Dorsolateral prefrontal cortex (tissue), 122 donors: ENCODE measurements at places on chromosomes 6 and 20.

- no peak for DNase-seq
Observed at GRCh38 chr6:30044630-30045029, 16.4 kb upstream of the POLR1H start.

GRCh38 chr6:168047841-168048723 lies 30.9 kb downstream of the FRMD1 start:
- DNase-seq = peak; percentile 77

GRCh38 chr6:52416629-52417151 lies 3.5 kb upstream of the EFHC1 start:
- peak; percentile 21 for DNase-seq

- no peak for DNase-seq
Observed at GRCh38 chr6:12943549-12943948, 227.0 kb downstream of the PHACTR1 start.

GRCh38 chr6:169229615-169230321 lies 23.9 kb downstream of the THBS2 start:
- no peak for DNase-seq

DNA sequence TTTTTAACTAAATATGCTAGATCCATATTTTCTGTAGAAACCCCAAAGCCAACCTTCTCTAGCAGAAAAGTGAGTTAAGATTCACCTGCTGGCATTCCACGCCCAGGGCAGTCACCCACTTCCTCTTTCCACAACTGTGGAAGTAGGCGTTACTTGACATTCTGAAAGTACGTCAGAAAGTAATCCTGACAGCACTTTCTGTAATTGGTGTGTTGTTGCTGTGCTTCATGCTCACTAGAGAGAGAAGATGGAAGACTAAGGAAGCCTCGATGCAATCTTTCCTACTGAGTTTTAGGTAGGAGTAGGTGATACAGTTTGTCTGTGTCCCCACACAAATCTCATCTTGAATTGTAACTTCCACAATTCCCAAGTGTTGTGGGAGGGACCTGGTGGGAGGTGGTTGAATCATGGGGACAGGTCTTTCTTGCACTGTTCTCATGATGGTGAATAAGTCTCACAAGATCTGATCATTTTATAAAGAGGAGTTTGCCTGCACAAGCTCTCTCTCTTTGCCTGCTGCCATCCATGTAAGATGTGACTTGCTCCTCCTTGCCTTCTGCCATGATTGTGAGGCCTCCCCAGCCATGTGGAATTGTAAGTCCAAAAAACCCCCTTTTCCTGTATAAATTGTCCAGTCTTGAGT lies 101.1 kb downstream of the MAP3K7 start:
- DNase-seq = no peak

- peak; percentile 82 for DNase-seq
Observed at GRCh38 chr6:109315341-109316110, 66.7 kb downstream of the CD164 start.

DNA sequence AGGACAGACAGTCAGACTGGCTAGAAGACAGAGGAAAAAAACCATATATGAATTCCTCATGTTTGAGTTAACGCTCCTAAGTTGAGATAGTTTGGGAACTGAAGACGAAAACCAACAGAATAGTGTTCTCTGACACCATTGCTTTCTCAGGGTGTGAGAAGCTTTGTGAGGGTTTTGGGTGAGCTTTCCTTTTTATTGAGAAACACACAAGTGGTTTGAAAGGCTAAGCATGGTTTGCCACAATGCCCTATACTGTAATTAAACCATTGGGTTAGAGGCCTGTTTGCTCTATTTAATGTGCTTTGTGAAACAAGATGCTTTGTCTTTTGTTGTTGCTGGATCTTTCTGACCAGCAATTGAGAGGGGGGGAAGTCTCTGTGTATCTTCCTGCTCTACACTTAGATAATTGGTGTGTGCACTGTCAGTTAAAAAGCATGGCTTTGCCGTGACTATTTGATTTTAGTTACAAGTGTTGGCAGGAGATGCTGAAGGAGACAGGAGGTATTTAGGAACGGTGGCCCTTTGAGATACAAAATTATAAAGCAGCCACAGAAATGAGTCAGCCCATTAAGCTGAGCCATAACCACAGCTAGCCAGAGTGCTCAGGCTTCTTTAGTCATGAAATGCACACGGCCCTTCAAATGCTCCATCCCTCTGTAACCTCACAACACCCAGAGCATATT lies 273.0 kb upstream of the PREP start:
- no peak for DNase-seq

GRCh38 chr6:136501514-136501913 lies 48.7 kb downstream of the MAP7 start:
- DNase-seq = no peak

DNA sequence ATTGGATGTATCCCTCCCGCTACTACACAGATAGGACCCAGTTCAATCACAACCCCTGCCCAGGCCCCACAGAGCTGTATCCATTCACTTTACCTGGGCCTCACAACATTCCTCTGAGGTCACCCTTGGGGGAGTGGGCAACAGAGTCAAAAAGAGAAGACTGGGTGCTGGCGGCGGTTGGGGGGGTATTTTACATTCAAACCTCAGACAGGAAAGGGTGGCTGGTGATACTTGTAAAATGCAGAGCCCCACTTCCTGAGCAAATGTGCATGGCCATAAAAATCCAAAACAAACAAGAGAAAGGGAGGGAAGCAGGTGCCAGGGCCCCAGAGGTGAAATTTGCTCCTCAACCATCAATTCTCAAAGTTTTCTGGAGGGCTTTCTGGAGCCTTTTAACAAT lies 3.5 kb downstream of the LRFN2 start:
- no peak for DNase-seq

GRCh38 chr6:144063246-144063743 lies 32.1 kb downstream of the SF3B5 start:
- DNase-seq = no peak

GRCh38 chr20:35311822-35312221 lies 19.6 kb upstream of the FAM83C start:
- no peak for DNase-seq

- no peak for DNase-seq
Observed at GRCh38 chr20:63937596-63937995, 18.6 kb downstream of the UCKL1 start.

GRCh38 chr6:75794351-75794846 lies 45.4 kb downstream of the MYO6 start:
- no peak for DNase-seq

DNA sequence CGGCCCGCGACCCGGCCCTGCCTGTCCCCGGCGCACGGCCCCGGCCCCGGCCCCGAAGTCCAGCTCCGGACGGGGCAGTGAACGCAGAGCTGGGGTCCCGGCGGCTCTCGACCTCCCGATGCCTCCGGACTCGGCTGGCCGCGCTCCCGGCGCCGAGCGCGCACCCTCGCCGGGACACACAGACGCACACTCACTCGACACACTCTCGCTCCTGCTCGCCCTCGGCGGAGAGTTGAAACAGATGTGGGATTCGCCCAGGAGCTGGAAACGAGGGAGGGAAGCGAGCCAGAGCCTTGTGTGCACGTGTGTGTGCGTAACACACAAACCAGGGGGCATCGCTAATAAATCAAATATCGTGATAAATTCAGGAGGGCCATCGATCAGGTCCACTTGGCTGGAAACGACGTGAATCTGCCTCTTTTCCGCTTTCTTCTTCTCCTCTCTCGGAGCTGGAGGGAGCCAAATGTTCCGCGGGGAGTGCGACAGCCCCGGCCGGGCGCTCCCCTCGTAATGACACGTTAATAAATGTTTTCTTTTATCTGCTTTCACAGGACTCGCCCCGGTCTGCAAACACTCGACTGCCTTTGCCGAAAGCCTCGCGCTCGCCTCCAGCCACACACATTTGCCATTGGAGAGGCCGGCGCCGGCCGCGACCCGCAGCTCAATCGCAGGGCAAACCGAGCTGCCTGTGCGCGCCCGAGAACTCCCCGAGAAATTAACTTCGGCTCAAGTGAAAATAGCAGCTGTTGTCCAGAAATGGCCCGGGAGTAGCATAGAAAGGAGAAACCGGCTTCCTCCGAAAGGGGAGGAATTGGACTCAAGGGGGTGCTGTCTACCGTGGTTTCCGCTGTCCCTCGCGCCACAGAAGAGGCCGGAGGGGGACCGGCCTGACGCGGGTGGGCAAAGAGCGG lies 828 bp upstream of the SULF2 start:
- peak; percentile 66 for DNase-seq

GRCh38 chr6:25122001-25122400 lies 157.2 kb upstream of the CARMIL1 start:
- DNase-seq = no peak

DNA sequence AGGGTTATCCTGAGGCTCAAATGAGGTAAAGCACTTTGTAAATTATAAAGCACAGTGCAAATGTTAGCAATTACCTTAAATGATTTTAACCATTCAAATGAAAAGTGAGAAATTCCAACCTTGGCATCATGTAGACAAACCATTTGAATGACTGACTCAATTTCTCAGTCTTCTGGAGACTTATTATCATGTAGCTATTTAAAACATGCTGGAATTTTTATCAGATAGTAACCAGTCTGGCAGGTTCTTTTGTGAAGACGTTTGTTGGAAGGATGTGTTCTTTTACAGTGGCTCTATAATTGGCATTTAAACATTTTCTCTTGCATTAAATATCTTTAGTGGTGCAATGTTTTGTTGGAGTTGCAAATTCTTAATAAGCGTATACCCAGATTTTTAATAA lies 386.6 kb downstream of the NKAIN2 start:
- no peak for DNase-seq

- no peak for DNase-seq
Observed at GRCh38 chr20:57211908-57212533, 54.4 kb downstream of the BMP7 start.

GRCh38 chr6:23335894-23336293 lies 766.5 kb downstream of the HDGFL1 start:
- DNase-seq = no peak

- no peak for DNase-seq
Observed at GRCh38 chr6:121354764-121355163, 20.5 kb upstream of the TBC1D32 start.

- DNase-seq = no peak
Observed at GRCh38 chr6:112488238-112488637, 141.1 kb downstream of the RFPL4B start.

DNA sequence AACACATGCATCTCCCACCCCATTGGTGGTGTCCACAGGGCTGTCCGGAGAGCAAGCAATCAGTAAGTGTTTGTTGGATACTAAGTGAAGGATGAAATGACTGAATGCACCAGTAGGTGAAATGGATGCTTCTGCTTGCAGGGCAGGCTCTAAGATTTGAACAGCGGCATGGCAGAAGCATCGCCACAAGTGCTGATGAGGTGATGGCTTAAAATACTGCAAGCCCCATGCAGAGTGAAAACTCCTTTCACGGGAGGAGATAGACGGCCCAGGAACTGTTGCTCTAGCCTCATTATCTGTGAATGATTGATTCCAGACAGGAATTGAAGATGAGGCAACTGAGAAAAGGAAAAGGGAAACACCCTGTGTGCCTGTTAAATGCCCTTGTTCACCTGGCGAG lies 158.9 kb downstream of the LY86 start:
- DNase-seq = no peak

DNA sequence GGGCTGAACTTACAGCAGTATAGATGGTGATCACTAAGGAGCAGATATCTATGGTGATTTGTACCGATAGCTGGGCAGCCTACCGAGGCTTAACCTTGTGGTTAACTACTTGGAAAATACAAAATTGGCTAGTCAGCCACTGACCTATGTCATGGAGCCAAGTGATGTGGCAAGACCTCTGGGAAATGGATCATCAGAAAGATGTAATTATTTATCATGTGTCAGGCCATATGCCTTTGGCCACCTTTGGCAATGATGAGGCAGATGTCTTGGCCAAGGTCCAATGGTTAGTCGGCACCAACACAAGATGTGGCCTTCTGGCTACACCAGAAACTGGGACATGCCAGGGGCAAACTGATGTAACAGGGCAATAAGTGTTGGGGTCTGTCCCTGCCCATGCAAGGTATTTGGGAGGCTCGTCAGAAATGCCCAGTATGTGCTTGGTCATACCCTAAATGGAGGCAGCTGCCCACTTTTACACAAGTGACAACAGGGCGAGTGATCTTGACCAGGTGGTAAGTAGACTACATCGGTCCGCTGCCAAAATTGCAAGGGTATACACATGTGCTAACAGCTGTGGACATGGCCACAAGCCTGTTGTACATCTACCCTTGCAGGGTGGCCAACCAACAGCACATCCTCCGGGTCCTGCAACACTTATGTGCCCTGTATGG lies 30.1 kb downstream of the HDDC2 start:
- no peak for DNase-seq

GRCh38 chr20:62409931-62410745 lies 3.1 kb upstream of the CABLES2 start:
- no peak for DNase-seq

DNA sequence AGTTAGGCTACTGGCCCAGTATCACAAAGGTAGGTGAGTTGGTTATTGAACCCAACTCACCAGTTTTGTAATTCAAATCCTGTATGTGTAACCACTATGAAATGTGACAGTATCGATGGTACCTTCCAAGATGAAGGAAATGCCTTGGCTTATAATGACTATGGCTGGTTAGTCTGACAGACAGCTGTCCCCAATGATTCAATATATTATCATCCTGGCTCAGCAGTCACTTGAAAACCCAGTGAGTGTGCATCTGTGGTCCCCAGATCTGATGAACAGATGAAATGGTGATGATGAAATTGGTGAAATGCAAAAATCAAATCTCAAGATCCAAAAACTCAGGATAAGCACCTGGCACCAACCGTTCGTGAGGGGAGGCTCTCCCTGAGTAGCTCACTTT lies 54.8 kb downstream of the TNFRSF21 start:
- DNase-seq = no peak

DNA sequence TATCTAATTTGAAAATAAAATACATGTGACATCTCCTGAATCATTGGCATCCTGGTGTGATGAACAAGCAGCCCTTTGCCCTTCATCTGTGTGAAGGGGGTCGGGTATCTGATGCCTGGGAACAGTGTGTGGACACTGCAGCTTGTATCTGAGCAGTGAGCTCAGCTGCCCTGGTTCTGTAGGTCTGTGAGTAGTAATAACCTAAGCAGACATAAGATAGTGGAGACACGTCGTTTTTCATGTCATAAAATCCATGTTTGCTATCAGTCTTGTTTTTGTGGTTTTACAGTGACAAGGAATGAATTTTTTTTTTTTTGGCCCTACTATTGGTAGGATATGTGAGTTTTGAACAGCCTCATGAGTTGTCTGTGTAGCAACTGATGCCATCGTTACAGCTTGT lies 133.0 kb downstream of the JARID2 start:
- no peak for DNase-seq

- no peak for DNase-seq
Observed at GRCh38 chr6:22372922-22373321, 76.1 kb upstream of the PRL start.

- no peak for DNase-seq
Observed at GRCh38 chr6:91634791-91635190, 1047.9 kb upstream of the MAP3K7 start.

DNA sequence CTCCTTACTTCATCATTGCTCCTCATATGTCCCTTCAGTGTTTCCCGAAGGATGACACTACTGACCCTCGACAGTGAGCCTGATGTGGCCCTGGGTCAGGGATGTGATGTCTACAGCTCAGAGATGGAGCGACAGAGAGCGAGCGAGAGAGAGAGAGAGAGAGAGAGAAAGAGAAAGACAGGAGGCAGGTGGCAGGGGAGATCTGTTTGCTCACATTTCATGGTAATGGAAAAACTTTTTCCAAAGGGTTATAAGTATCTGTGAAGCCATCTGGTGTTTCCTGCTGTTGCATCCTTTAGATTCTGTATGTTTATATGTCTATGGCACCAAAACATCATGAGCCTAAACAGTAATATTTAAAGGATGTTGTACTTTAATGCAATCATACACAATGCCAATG lies 77.2 kb downstream of the PPP1R3G start:
- DNase-seq = no peak
